T-helper 17 cell (primary cell): ENCODE measurements at places on chromosomes 6 and 20.

GRCh38 chr6:130778946-130779657 is 48.1 kb upstream of the SMLR1 start:
- no peak for DNase-seq

DNA sequence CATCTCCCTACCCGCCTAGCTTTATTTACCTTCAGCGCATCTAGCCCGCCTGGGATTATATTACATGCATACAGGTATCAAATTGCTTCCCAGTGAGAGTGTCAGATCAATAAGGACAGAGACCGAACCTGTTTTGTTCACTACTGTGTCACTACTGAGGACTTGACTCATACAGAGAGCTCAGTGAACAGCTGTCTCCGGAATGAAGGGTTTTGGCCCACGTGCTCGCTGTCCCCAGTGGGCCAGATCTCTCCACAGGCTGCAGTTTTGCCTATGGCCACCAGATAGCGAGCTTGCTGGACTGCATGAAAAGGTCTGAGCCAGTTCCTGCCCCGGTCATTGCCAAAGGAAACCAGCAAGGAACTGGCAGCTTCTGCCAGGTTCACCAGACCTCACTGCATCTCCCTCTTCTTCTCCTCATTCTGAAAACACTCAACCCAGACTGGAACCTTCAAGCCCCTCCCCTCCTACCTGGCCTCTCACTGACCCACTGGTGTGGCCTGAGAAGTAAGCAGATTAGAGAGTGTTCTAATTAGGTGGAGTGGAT is 150.8 kb downstream of the ZMYND8 start:
- DNase-seq: peak; percentile 44

DNA sequence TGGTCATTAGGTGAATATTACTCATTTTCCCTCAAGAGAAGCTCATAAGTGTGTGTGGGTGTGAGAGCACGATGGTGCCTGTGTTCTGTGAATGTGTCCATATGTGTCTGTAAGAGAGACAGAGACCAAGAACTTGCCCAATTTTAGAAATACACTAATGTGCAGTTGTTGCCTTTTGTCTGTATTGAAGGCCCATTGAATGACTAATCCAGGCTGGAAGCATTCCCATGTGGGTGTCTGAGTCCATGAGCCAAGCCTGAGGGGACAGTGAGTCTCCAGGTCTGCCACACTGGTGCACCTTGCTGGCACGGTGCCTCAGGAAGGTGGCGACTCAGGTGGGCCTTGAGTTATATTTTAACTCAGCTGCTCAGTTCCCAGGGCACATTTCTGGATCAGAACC is 25.5 kb upstream of the ASXL1 start:
- DNase-seq: no peak

DNA sequence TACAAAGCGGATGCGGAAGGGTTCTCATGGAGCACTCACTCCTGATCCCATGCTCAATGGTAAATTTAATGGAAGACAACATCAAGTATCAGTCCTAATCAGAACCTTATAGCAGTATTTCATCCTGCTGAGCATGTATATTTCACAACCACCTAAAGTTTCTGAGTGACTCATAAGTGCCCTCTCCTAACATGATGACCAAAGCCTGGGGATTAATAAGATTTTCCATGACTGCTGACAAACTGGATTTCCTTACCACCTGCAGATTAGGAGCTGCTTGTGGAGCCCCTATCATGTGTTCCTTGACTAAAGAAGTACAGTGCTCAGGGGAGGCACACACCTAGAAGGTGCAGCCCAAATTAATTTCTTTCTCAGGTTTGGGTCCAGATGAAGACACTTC is 112.8 kb downstream of the INSM1 start:
- DNase-seq: no peak

DNA sequence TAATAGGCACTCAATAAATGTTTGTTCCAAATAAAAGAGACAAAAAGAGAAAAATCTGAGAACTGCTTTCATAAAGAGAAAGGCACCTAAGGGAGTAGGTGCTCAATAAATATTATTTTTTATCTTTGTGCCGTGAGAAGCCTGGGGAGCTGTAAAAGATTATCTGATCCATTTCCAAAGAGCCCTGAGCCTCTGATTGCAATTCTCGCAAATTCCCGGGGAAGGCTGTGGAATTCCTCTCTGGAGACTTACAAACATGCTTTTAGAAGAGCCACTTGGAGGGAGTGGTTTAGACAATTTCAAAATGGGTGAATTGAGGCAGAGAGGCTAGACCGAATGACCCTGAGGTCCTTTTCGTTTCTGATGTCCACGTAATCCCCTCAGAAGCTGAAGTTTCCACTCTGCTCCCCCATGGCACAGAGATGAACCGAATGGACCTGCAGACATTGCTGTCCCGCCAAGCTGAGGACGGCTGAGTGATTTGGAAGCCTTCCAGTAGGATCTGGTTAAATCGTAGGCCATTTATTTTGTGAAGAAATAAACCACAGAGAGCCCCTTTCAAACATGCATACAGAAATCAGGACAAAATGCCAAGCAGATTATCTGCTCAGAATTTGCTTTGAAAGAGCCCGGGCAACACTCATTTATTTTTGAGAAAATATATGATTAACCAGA is 77.8 kb downstream of the PKHD1 start:
- DNase-seq: no peak
